ENCODE measurements at places on chromosomes 11 and 22.
A peak's percentile ranks its signal among the peaks of the same experiment; 100 is the strongest.

GRCh38 chr11:127075758-127076157 lies 75.2 kb upstream of the KIRREL3 start:
- DNase-seq: no peak

- DNase-seq: no peak
These were observed 23.9 kb downstream of the MAP6 start for GRCh38 chr11:75644946-75645345.

GRCh38 chr22:45864959-45865476 lies 111.9 kb downstream of the WNT7B start:
- no peak for DNase-seq

DNA sequence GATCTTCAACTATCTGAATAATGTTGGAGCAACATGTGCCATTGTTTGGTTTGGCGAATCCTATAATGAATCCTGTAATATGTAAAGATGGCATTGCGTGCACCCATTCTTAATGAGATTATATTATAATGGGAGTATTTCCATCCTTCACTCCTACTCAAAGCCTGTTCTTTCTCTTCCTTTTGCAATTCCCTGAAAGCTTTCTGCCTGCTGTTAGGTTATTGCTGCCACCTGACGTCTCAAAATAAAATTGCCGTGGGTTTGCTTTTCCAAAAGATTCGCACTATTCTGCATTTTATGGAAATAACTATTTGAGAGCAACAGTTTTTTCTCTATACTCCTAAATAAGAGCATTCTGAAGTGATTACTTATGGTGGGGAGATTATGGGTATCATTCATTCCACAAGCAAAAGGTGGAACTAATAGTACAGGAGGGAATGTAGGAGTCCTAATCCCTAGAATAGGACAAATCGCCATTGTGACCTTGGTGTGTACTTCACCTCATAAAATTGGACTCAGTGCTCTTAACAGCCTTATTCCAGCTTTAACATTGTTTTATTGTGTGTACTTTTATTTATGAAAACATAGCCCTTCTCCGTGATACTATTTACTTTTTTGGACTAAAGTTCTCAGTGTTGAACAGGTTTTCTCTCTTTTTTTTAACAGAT lies 69.6 kb upstream of the ALKBH3 start:
- no peak for DNase-seq

DNA sequence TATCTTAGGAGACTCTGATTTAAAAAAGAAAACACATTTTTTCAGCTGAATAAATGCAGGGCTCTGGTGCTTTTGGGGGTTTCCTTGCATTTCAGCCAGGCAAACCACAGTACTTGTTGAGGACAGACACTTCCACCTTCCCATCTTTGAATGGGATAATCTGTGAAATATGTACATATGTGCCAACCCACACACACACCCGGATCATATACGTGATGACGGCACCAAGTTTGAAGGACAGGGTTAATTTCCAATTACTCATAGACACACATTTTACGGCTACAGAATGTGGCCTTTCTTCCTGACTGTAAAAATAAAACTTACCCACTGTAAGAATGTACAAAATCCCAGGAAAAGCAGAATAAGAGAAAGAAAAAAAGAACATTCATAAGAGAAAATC lies 104.4 kb downstream of the MPPED2 start:
- no peak for DNase-seq

GRCh38 chr22:30806391-30806861 lies 111.8 kb downstream of the OSBP2 start:
- DNase-seq: peak; percentile 84
